ENCODE measurements at places on chromosomes 6 and 20. TPM values are rescaled to one million over a fixed set of nuclear protein-coding genes. Genes with fewer than 3 reads are reported as not detected.

- no peaks in the 10 kb centered on the region for H3K27me3 ChIP-seq
- DNase-seq, result peak; percentile 52
- H3K27ac ChIP-seq, result no peak overlapping the region
Measured at GRCh38 chr6:33702345-33702977, 9.0 kb downstream of the UQCC2 start.

- no peaks in the 10 kb centered on the region for H3K27me3 ChIP-seq
- H3K4me1 ChIP-seq, result peaks cover 2% of the 10 kb centered on the region
- DNase-seq, result no peak
- no peak overlapping the region for H3K27ac ChIP-seq
- no peaks in the 10 kb centered on the region for H3K36me3 ChIP-seq
- no peak overlapping the region for H3K4me3 ChIP-seq
Measured at GRCh38 chr6:105897131-105897530, 189.0 kb upstream of the PRDM1 start.

Gene PMEPA1
- total RNA-seq, result 47.1 TPM

GRCh38 chr6:17957904-17958620 is 29.4 kb downstream of the KIF13A start:
- H3K27ac ChIP-seq, result no peak overlapping the region
- H3K36me3 ChIP-seq, result no peaks in the 10 kb centered on the region
- no peak overlapping the region for H3K4me3 ChIP-seq

DNA sequence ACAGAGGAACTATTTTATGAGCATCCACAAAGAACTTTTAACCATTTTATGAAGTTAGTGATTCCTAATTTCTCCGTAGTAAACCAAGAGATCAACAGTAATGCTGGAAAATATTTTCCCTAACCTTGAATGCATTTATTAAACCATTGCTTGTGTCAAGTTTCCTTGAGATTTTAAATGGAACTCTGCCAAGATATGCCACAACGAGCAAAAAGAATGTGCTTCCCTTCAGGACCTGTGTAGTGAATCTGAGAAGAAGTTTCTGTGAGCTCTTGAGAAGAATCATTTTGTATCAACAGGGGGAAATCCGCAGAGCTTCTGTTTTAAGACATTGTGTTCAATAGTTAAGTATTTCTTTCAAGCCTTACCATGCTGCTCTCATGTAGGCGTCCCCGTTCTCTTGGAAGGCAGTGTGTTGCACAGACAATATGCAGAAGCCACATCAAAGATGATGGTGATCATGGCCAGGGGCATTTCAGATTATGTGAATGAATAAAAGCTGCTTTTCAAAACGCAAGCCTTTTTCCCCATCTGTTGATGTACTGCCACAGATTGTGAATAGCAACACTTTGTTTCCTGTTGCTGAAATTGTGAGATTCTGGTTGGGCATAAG is 439.8 kb downstream of the BMP2 start:
- H3K36me3 ChIP-seq, result no peaks in the 10 kb centered on the region
- no peaks in the 10 kb centered on the region for H3K27me3 ChIP-seq
- no peak overlapping the region for H3K27ac ChIP-seq
- DNase-seq, result peak; percentile 3
- no peaks in the 10 kb centered on the region for H3K4me1 ChIP-seq
- H3K4me3 ChIP-seq, result no peak overlapping the region

All from endothelial cell of umbilical vein (primary cell).